ENCODE measurements at places on chromosomes 1 and 21.
A peak's percentile ranks its signal among the peaks of the same experiment; 100 is the strongest.

GRCh38 chr1:167237000-167237399 lies 16.3 kb downstream of the POU2F1 start:
- no peak for DNase-seq

DNA sequence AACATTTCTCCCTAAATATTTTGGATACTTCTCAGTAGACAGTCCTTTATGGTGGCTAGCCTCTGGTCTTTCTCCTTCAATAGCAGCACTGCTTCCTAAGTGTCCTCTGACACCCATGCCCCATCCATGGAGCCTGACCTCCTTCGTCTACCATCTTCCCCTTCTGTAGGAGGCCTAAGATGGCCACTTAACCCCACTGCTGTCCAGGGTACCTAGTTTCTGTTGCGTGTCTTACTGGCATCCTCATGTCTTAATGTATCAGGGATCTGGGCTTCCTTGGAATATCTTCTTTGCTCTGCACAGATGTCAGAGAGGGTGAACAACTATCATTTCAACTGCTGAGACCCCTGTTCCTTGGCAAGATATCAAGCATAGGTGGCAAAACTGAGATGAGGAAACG lies 5.4 kb upstream of the KIRREL1 start:
- DNase-seq: no peak

- no peak for DNase-seq
These were observed 501.5 kb downstream of the KIF26B start for GRCh38 chr1:245656189-245656717.

GRCh38 chr1:111720274-111720976 lies 18.8 kb downstream of the INKA2 start:
- DNase-seq: no peak

DNA sequence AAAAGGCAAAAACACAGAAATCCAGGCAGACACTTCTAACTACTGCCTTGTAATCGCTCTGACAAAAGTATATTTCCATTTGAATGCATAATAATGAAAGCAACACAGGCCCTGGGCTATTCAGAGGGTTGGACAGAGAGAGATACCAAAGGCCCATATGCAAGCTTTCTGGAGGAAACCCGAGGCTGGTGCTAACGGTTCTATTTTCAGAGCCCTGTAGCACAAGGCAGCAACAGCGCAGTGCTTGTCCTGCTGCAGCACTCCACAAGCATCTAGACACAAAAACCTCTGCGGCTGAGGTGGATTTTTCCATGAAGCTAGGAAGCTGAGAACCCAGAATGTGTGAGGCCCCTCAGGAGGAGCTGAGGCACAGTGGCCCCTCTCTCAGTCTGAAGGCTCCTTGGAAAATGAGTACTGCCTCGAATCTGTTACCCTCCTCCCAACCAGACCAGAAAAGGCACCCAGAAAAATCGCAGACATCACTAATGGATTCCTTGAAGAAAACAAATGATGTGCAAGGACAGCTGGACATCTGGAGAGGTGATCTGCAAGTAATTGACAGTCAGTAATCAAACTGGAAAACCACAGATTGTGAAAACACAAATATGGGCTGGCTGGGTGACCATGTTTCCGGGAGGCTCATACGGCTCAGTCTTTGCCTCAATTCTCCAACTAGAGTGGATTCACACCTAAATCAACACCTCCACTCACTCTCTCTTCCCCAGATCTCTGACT lies 54.0 kb downstream of the COLGALT2 start:
- no peak for DNase-seq

DNA sequence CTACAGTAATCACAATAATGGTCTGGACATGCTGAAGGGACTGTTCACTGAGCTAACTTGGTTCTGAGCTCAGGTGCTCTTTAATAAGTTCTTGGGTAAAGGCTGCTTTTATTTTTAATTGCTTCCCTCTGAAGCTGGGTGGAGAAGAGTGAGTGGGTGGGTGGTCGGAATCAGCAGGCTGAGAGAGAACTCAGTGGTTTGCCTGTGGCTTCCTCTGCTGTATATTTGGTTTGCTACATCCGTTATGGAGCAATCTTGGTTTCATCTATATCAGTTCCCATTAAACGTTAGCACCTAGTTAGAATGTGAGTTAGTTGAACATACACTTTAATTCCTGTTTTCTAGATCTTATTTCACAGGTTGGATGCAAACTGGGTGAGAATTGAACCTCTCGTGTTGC lies 23.3 kb downstream of the CNIH4 start:
- DNase-seq: peak; percentile 69

GRCh38 chr1:199223936-199224335 lies 585.1 kb downstream of the PTPRC start:
- no peak for DNase-seq

DNA sequence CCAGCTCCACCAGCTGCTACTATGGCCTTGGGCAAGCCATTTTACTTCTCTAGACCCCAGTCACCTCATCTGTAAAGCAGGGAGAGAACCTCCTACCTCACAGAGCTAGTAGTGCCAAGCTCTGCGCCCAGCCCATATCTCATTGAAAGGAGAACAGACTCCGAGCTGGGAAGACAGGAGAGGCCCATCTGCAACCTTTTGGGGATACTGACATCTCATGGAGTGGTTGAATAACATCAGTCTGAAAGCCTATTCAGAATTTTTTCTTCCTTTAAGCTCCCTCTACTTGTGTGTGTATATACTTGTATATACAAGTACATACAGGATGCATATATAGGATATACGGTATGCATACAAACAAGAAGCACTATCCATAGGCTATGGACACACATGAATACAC lies 279.5 kb upstream of the POU3F1 start:
- no peak for DNase-seq

DNA sequence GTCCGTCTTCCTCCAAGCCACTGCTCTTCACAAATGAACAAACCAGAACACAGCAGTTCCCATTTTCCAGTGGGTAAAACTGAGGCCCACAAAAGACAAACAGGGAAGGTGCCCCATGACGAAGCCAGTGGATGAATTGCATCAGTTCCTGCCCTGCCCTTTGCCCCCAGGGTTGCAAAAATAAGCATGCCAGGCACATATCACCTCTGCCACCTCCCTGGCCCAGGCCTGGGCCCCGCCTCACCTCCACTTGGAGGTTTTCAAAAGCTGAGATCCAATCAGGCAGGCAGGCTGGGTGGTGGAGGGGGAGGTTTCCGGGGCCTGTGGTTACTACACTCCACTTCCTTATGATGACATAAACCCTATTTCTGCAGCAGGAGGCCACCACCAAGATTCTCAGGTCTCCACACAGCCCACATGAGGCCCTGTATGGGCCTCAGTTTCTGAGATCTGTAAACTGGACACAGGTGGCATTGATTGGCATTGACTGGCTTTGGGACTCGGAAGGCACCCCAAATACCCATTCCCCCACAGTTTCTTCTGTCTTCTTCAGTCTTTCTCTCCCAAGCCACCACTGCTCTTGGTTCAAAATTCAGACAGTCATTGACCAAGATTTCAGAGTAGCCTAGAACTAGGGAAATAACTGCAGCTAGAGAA lies 4.1 kb downstream of the KIF21B start:
- DNase-seq: peak; percentile 91

- DNase-seq: no peak
These were observed 128.2 kb downstream of the LBR start for GRCh38 chr1:225299624-225300023.

DNA sequence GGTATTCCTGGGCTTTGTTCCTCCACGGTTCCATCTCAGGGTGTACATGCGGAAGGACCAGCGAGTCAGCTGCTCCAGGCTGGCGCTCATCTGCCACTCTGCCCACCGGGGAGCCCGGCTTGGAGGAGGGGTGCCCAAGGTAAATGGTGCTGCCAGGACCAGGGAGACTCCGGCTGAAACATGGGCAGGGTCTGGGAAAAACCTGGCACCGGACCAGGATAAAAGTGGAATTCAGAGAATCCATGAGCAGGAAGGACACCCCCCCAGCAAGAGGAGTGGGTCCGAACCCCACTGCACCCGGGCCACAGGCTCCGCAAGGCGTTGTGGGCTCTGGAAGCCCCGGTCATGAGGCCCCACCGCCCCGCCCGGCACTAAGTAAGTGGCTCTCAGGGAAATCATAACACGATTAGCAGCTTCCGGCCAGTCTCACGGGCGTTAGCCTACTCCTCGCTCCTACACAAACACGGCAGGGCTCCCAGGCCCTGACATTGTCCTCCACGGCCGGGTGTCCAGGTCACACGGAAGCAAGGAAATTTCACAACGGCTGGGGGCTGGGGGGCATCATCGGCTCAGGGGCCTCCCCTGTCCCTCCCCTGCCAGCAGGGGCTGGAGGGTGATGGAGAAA lies 21.1 kb downstream of the MEGF6 start:
- no peak for DNase-seq

DNA sequence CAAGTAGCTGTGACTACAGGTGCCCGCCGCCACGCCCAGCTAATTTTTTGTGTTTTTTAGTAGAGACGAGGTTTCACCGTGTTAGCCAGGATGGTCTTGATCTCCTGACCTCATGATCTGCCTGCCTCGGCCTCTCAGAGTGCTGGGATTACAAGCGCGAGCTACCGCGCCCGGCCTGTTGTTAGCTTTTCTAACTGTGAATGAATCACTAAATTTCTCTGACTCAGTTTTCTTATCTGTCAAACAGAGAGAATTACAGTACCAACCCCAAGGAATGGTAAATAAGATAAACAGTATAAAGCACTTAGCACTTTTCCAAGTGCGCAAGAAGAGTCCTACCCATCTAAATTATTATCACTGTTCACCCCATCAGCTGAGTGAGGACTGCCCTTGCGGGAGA lies 193.6 kb downstream of the VAV3 start:
- DNase-seq: no peak

GRCh38 chr1:30250984-30251850 lies 472.2 kb downstream of the MATN1 start:
- no peak for DNase-seq

DNA sequence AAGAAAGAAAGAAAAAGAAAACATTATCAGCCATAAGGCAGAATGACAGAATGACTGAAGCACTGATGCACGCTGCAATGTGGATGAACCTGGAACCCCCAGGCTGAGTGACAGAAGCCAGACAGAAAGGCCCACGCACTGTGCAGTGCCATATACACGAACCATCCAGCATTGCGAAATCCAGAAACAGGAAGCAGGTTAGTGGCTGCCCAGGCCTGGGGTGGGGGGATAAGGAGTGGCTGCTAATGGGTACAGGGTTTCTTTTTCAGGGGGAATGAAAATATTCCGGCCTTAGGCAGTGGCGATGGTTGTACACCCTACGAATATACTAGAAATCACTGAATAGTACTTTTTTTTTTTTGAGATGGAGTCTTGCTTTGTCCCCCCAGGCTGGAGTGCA lies 57.0 kb downstream of the CHD5 start:
- no peak for DNase-seq

GRCh38 chr1:44616991-44617702 lies 57.1 kb downstream of the TMEM53 start:
- no peak for DNase-seq

- DNase-seq: no peak
These were observed 24.9 kb downstream of the CHML start for GRCh38 chr1:241615043-241615974.

- DNase-seq: no peak
These were observed 22.7 kb downstream of the PADI2 start for GRCh38 chr1:17096584-17096983.

DNA sequence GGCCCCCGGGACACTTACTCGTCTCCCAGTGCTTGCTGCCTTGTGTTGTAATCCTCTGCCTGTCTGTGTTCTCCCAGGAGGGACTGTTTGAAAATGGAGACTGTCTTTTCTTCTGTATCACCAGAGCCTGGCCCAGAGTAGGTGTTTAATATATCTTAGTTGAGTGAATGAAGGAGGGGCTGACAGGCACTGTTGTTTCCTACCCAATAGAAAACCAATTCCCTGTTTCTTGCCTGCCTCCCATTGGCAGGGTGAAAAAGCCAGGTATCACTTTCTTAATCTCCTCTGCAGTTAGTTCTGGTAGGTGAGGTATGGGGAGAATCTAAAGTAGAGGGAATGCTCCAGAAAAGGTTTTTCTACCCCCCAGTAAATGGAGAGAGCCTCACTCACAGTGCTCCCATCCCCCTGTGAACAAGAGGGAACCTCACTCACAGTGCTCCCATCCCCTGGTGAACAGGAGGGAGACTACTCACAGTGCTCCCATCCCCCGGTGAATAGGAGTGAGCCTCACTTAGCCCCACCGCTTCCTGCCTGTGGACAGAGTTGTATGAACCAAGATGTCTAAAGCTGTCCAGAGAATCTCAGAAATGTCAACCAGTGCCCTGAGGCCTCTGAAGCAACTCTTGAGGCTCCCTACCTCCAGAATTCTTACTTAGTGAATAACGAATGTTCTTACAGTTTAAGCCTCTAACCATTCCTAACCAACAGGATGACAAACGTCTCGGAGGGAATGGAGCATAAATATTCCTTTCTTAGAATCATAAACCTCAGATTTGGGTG lies at the start of gene GJA5:
TSS of gene GJA5 (minus strand) at position 122 of the 780 bp plus-strand sequence. CDS start 1,364 bp downstream, outside the sequence.
- DNase-seq: no peak

Data from stimulated activated CD8-positive, alpha-beta memory T cell treated with anti-CD3 and anti-CD28 coated beads, Interleukin-4, amount 100 ng/mL, for 48 hours (primary cell).